NCI-H526 treated with DMSO at 0.1 percent for 48 hours (cell line): ENCODE measurements at places on chromosomes 4 and X.

DNA sequence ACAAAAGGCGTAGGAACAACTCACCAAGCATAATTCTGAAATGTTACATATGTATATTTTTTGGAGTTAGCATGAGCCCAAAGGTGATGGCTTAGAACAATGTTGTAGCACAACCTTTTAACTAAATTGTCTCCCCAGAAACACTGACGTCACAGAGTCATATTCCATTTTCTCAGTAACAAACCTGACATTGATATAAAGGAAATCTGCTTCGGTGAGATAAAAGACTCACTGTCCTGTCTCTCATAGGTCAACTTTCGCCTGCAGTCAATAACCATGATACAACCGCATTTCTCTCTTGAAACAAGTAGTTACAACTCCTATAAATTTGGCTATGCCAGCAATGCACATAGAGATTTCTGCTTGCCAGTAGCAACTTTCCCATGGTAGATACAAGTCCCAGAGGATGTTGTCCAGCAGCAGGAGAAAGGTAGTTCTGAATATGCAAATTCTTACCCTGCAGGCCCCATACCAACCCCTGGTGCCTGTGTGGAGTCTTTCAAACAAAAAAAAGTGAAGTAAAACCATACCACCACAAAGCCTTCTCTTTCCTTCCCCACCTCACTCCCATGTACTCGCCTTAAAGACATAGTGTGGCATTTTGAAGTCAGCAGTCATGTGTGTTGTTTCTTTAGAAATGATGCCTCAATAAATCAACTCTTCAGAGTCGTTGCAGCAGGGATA is 47.9 kb downstream of the MTM1 start:
- peak; percentile 32 for DNase-seq

- DNase-seq = no peak
Observed at GRCh38 chr4:55939421-55939820, 9.3 kb upstream of the CEP135 start.

- DNase-seq = no peak
Observed at GRCh38 chr4:113874480-113874879, 105.0 kb downstream of the ARSJ start.

- DNase-seq = no peak
Observed at GRCh38 chr4:52081216-52081615, 30.1 kb downstream of the SPATA18 start.

- DNase-seq = no peak
Observed at GRCh38 chr4:155618183-155618838, 48.3 kb upstream of the GUCY1A1 start.

GRCh38 chr4:146645921-146646320 is 7.2 kb downstream of the POU4F2 start:
- no peak for DNase-seq

- DNase-seq = no peak
Observed at GRCh38 chr4:74282926-74283325, 25.3 kb upstream of the EPGN start.

DNA sequence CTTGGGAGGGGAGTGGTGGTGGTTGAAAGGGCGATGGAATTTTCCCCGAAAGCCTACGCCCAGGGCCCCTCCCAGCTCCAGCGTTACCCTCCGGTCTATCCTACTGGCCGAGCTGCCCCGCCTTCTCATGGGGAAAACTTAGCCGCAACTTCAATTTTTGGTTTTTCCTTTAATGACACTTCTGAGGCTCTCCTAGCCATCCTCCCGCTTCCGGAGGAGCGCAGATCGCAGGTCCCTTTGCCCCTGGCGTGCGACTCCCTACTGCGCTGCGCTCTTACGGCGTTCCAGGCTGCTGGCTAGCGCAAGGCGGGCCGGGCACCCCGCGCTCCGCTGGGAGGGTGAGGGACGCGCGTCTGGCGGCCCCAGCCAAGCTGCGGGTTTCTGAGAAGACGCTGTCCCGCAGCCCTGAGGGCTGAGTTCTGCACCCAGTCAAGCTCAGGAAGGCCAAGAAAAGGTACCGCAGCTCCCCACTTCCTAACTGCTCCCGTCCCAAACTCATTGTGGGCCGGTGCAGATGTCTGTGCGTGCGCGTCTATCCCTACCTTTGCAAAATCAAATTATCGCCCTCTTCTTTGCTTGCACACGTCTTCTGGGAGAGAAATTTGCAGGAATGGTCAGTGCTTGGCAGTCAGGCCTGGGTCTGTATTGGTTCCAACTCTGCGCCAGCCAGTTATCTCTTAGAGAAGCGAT is 533 bp downstream of the IL15 start:
- no peak for DNase-seq

- DNase-seq = no peak
Observed at GRCh38 chr4:112252234-112252633, 20.6 kb downstream of the AP1AR start.

DNA sequence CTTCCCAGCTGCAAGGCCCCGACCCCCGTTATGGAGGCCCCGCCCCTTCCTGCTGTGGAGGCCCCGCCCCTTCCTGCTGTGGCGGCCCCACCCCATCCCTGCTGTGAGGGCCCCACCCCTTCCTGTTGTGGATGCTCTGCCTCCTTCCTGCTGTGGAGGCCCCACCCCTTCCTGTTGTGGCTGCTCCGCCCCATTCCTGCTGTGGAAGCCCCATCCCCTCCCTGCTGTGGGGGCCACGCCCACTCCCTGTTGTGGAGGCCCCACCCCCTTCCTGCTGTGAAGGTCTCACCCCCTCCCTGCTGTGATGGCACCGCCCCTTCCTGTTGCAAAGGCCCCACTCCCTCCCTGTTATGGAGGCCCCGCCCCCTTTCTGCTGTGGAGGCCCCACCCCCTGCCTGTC is 104.9 kb upstream of the PSAPL1 start:
- peak; percentile 6 for DNase-seq

GRCh38 chrX:52870046-52870445 is 2.2 kb upstream of the XAGE3 start:
- DNase-seq = no peak

GRCh38 chrX:96094616-96095015 is 590.0 kb upstream of the DIAPH2 start:
- no peak for DNase-seq

DNA sequence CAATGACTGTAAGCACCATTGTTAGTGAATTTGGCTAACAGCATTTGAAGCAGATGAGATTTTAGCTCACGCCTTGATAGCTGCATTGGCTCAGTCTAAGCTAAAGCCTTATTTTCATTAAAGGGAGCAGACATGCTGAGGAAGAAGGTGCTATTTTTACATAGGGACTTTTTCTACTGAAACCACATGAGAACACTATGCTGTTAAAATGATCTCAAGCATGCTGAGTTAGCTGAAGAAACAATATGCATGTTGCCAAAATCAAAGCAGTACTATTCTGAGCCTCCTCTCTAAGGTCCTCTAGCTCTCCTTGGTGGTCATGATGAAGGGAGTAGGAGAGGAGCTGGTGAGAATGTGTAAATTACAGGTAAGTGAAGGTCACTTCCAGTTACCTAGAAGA is 134.4 kb upstream of the JADE1 start:
- DNase-seq = no peak

- no peak for DNase-seq
Observed at GRCh38 chrX:7926914-7927258, 327 bp downstream of the PNPLA4 start.

DNA sequence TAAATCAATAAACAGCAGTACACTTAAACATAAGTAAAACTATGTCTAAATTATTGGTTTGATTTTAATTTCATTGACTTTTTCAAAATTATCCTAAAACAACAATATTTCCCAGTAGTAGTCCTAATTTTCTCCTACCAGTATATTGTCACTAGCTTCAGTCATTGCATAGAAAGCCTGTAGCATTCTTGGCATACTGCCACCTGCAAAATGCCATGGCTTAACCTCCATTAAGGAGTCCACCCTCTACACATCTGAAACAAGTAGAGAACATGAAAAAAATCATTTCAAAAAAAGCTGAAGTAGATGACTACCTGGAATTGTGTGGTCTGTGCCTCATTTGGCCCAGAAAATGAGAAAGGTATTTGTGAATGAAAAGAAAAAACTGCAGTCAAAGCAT is 348.5 kb downstream of the INPP4B start:
- DNase-seq = no peak

DNA sequence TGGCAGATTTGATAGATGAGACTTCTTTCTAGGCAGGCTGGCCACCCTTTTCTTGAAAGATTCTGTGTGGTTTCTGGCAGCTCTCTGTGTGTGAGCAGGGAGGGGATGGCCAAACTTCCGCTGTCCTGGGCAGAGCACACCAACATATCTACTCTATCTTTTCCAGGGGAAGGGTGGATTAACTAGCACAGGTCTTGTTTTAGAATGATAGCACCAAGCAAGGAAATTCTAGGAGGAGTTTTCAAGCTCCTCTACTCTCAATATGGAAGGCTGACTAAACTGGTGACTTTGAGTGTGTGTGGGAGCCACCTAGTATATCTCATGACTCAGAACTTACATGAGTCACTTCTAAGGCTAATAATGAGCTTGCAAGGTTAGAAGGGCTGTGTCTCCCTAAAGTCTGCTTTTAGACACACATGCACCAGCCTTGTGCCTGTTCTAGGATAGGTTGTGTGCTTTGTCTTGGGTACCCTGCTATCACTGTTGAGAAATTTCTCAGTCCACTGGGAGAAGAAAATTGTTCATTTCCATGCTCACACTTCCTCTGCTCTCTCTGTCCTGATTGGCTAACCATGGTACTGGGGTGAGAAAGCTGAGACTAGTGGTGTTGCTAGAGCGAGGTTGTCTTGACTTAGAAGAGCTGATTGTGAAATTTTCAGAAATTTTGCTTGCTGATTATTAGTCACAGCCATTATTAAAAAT is 72.9 kb downstream of the YIPF6 start:
- DNase-seq = no peak

- no peak for DNase-seq
Observed at GRCh38 chr4:14835708-14836425, 166.4 kb upstream of the CPEB2 start.

GRCh38 chr4:68606240-68606639 is 30.1 kb upstream of the UGT2B17 start:
- no peak for DNase-seq

GRCh38 chr4:173267711-173268110 is 66.4 kb downstream of the HMGB2 start:
- no peak for DNase-seq

DNA sequence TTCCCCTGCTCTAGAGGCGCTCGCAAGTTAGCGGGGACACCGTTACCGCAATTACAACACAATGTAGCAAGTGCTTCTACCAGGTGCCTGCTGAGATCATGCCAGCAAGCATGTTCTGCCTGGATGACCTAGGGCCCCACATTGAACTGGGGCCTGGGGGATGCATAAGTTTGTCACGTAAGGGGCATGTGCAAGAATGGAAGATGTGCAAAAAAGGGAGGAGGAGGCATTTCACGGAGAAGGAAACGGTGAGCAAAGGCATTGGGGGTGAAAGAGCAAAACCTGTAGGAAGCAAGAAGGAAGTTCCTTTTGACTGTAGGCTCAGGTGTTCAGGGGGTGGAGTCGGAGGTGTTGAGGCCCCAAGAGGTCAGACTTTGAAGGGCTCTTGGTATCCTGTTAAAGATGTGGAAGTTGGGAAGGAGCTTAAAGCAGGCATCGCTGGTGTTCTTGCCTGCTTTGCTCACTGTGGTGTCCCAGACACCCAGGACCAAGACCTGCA is 602 bp upstream of the SCARB2 start:
- no peak for DNase-seq

- DNase-seq = no peak
Observed at GRCh38 chrX:15173411-15173810, 96.5 kb downstream of the ASB9 start.

GRCh38 chrX:133607419-133608348 is 192.4 kb upstream of the GPC4 start:
- no peak for DNase-seq

DNA sequence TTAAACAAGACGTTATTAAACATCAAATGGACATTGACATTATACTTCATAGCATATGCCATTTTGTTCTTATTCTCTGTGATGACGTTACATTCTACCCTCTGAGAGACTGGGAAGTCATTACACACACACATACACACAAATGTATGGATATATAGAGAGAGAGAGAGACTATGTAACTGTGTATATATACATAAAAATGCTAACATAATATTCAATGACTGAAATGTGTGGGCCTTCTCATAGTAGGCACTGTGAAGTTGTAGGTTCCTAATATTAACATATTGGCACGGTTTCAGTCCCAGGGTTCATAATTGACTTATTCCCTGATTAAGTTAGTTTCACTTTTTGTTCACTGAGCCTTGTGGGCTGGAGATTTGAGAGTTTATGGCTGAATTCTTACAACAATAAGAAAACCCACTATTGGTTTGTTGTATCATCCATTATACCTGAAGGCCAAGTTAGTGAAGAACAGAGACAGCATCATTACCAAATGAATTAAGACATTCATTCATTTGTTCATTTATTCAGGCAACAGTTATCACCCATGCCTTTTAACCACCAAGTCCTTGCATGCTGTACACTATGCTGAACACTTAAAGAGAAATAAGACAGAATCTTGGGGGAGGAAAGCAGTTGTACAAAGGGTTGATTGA is 68.5 kb downstream of the GAB1 start:
- no peak for DNase-seq

DNA sequence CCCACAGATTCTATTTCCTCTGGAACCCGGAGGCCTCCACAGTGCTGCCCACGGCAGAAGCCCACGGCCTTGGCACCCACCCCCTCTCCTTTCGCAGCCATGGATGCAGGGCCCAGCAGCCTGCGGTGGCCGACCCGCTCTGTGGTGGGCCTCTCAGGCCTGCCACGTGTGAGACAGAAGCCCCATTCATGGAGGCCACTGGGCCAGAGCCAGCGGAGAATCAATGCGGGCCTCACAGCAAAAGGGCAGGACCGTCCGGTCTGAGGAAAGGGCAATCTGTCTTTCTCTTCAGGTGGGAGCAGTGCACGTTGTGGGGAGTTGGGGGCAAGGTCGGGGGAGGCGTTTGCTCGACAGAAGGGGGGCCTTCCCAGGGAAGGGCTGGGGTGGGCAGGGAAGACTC is 8.4 kb upstream of the HAUS7 start:
- no peak for DNase-seq

DNA sequence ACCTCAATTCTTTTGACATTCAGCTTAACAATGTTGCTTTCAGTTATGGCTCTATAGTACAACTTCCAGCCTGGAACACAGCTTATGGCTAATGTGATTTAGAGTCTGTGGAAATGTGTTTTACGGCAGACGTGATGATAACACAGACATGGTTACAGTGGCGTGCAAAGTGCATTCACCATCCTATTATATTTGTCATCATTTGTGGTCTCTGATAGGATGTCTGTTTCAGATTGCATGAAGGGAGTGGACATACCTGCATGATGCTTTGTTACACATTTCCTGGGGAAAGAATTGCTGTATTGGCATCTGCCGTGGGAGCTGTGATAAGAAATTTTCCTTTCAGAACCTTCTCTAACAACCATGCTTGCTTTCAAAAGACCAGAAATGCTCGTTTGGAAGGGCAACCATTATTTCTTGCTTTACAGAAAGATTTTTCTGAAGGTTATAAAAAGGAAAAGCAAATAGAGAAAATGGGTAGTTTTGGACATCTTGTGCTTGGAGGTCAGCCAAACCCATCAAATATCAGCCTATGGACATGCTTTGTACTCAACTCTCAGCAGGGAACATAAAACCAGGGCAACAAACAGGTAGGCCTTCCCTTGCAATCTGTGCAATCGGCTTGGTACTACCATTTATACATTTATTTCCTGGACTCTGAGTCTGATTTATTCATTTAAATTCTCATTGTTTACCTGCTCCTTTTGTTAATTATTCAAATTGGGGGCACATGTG is 273.9 kb downstream of the TLL1 start:
- no peak for DNase-seq
